ENCODE measurements at places on chromosomes 4 and X.

DNA sequence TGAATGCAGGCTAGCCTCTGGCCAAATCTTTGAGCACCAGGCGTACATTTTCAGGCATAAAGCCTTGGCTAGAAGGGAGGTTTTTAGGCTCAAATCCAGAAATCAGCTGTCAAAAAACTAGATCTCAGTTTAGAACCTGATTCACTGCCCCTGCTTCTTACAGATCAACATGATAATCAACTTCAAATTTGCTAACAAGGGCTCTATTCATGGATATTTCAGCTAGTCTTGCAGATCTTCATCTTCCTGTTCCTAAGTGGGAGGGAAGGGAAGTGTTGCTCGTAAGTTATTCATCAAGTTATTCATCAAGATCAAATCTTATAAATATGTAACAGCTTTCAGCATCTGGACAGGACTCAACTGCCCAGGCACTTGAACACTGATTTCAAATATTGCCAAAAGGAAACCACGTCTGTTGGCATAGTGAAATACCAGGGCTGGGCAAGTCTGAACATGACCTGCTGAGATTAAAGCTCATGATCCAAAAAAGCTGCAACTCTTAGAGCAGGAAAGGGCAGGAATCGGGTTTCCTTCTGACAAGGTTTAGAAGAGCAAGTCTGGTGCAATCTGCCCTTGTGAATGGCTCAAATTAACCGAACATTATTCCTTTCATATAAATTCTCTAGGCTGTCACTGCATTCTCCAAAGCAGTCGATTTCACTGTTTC, 200.3 kb downstream of the PDGFC start:
- DNase-seq = peak; percentile 87

DNA sequence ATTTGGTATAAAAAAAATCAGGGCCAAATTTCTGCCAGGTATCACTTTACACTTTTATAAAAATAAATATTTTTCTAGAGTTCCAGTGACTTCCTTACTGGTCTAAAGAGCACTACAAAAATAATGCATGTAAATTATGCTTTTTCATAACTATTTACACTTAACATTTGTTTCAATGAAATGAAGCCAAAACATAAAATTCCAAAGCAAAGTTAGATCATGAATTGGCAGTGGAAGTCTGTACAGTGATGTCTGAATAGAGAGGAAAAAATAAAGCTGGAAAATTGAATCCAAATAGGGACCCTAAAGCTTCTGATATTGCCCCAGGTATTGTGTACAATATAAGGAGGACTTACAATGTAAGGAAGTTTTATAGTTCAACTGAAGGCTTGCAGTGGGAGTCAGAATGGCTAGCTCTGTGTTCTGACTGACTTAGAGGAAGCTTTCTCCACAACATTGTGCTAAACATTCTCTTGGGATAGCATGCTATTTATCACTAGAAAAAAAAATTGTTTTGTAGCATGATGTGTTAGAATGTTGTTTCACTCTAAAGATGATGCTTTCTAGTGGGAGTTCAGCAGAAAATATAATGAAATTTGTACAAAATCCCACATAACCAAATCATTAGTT, 288.2 kb upstream of the UGT8 start:
- no peak for DNase-seq

DNA sequence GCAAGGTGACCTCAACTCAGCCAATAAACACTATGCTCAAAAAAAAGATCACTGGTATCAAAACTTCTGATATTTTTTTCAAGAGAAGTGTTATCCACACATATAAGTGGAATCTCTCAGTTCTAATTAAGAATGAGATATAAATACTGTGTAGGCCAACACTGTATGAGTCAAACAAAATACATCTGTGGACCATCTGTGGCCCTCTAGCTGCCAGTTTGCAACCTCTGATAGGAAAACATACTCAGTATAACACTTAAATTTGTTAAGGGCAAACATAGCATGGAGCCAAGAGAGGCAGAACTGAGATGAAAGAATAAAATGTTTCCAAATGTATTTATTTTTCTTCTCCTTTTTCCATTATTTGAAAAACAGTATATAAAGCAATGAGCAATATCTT, 377.3 kb downstream of the ARAP2 start:
- DNase-seq = no peak

DNA sequence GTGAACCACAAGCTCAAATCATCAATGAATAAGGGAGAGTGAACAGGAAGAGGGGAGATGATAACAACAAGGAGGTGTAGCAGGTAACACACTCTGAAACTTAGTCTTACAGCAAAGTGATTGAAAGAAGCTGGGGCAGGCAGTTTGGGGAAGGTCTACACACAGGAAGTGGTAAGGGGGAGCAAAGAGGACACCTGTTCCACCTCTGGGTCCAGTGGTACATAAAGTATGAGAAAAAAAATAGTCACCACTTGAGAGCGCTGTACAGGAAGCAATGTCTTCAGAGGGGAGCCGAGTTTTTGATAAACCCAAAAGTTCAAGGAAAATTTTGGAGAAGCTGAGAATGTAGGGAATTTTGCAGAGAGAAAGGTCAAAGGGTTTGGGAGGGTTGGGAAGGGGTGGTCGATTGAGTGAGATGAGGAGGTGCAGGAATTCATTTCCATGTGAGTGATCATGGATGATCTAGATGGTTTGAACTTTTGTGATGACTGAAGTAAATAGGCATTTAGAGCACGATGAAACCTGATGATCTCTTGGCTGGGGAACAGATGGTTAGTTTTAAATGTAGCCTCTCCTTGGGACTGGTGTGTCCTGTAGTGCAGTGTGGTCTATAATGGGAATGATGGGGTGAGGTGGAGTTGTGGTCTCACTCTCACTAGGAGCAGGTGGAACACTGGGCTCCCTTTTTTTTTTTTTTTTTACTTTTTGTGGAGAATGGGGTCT, 142.0 kb downstream of the RBMX2 start:
- DNase-seq = no peak

- DNase-seq = no peak
Measured at GRCh38 chr4:104490096-104490769, 4.5 kb downstream of the CXXC4 start.

- DNase-seq = peak; percentile 71
Measured at GRCh38 chr4:128349921-128350320, 62.3 kb upstream of the PGRMC2 start.

GRCh38 chr4:137648531-137648930, 116.2 kb upstream of the PCDH18 start:
- no peak for DNase-seq

All from lung microvascular endothelial cell (primary cell).